ENCODE measurements at places on chromosomes 2 and 18.

DNA sequence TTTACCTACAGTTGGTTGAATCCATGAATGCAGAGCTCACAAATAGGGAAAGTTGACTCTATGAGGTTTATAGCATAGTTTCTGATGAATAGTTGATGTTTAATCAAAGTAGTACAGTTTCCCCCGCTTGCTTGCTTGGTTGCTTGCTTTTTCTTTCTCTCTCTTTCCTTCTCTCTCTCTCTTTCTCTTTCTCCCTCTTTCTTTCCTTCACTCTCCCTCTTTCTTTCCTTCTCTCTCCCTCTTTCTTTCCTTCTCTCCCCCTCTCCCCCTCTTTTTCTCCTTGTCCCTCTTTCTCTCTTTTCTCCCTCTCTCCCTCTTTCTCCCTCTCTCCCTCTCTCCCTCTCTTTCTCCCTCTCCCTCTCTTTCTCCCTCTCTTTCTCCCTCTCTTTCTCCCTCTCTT is 999.9 kb upstream of the CELF4 start:
- DNase-seq: no peak

GRCh38 chr2:157087373-157088002 is 170.0 kb upstream of the GALNT5 start:
- DNase-seq: no peak

DNA sequence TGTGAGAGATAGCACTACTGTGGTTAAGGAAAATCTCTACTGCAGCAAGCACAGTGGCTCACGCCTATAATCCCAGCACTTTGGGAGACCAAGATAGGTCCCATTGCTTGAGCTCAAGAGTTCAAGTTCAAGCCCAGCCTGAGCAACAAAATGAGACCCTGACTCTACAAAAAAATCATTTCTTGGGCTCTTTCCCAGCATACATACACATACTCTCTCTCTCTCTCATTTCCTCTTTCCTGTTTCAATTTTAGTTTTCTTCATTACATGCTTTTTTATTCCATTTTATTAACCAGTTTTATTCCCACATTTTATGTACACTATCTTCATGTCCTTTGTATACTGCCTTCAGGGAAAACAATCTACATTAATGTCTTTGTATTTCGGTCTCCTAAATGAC is 14.6 kb downstream of the WDR33 start:
- DNase-seq: no peak

DNA sequence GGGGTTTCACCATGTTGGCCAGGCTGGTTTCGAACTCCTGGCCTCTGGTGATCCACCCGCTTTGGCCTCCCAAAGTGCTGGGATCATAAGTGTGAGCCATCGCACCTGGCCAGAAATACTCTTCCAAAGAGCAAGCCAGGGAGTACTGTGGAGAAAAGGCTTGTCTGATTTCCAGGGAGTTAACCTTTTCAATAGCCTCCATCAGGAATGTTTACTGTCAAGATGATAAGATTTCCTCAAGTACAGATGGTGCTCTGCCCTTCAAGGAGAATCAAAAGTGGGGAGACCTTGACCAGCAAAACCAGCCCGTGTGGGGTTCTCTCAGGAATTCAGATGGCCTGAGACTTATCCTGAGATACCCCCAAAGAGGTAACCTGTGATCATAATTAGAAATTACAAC is 237.2 kb downstream of the PRKCE start:
- no peak for DNase-seq

GRCh38 chr2:8169443-8169842 is 512.4 kb upstream of the ID2 start:
- DNase-seq: no peak

GRCh38 chr18:7641813-7642212 is 74.7 kb downstream of the PTPRM start:
- no peak for DNase-seq

DNA sequence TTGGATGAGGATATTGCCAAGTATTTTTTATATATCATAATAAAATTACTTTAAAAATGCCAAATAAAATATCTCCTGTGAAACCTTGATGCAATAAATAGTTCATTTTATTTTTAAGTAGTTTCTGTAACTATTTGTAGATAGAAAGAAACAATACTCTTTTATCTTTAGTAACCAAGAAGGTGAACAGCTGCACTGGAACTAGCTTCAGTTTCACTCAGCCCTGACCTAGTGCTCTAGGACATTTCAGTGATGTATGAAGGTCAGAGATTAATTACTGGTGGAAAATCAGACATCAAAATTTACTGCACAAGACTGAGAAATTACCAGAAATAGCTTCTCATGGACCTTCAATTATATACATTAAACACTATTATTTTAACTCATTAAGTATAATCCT is 1305.0 kb downstream of the CNTNAP5 start:
- DNase-seq: no peak

DNA sequence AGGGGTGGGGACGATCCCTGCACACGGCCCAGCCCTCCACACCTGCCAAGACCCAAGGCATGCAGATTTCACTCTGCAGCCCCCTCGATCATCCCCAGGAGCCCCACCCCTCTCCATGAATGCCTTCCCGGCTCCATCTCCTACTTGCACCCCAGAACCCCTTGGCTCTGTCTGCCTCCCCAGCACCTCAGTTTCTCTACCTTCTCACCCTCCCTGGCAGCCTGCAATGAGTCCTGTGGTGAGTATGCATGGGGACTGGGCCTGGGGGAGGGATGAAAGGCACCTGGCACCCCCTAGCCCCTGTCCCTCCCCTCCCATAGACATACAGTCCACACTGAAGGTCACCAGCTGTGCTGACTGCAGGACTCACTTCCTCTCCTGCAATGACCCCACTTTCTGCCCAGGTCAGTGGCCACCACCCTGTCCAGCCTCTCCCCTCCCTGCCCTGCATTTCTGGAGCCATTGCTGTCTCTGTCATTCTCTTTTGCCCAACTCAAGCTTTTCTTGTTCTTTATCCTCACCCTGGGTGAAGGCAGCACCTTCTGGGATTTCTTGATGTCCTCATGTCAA is 1.0 kb downstream of the TEX51 start:
- no peak for DNase-seq

GRCh38 chr2:67374949-67375348 is 22.2 kb upstream of the ETAA1 start:
- no peak for DNase-seq

DNA sequence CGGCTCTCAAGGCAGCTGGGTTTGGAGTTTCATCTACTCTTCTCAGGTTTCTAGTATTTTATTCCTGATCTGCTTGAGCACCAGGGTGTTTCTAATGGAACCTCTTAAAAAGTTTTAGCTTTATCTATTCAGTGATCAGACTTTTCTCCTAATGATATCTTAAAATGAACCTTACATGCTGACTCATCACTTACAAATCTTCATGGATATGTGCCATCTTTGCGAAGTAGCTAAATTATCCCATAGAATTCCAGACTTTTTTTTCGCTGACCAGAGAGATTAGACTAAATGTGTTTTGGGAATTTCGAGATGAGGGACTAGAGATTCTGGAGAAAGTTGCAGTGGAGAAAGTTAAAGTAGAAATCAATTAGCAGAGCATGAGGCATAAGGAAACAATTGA is 401.0 kb downstream of the GRB14 start:
- no peak for DNase-seq

DNA sequence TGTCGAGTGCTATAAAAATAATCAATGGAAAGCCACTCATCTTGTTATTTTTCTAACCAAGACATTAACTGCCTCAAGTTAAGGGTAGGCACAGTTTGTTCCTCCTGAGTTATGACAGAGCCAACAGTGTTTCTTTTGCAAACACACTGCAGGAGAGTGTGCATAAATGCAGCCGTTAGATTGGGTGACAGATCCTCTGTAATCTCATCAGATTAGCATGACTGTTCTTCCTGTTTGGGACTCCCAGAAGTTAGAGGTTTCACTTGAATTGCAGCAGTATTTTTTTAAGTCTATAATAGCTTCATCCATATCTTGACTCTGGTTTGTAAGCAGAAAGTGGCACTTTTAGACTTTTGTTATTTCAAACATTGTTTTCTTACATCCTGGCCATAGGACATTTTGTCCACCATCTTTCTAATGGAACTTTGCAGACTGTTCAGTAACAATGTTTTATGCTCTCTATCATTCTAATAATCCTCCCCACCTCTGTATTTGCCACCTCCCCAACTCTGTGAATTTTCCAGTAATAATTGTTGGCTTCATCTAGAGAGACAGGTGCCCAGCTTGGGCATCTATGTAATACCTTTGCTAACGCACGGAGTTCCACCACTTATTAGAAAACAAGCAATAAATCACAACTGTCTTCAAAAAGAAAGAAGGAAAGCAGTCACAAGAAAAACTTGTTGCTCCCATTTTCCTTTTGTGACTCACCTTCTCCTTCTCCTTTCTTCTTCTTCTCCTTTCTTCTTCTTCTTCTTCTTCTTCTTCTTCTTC is 560.0 kb downstream of the ADCYAP1 start:
- no peak for DNase-seq

- DNase-seq: no peak
Observed at GRCh38 chr2:179861027-179861415, 391 bp downstream of the ZNF385B start.

- DNase-seq: no peak
Observed at GRCh38 chr2:69594341-69594740, 49.2 kb downstream of the AAK1 start.

GRCh38 chr2:117921520-117921919 is 92.3 kb downstream of the CCDC93 start:
- DNase-seq: no peak

DNA sequence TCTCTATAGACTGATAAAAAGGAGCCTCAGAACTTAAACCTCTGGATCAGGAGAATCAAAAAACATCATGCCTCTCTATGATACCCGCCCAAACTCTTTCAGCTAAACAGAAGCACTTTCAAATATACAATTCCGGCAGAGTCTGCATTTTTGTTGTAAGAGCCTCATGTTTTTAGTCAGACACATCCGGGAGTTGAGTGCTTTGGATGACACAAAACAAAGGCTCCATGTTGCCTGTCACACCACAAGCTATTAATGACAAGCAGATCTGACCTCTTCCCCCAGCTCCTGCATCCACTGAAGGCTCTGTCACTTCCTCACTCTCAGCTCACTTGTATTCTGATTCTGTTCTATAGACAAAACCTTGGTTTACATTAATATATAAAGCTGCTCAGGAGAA is 33.2 kb downstream of the SLC38A11 start:
- DNase-seq: no peak

DNA sequence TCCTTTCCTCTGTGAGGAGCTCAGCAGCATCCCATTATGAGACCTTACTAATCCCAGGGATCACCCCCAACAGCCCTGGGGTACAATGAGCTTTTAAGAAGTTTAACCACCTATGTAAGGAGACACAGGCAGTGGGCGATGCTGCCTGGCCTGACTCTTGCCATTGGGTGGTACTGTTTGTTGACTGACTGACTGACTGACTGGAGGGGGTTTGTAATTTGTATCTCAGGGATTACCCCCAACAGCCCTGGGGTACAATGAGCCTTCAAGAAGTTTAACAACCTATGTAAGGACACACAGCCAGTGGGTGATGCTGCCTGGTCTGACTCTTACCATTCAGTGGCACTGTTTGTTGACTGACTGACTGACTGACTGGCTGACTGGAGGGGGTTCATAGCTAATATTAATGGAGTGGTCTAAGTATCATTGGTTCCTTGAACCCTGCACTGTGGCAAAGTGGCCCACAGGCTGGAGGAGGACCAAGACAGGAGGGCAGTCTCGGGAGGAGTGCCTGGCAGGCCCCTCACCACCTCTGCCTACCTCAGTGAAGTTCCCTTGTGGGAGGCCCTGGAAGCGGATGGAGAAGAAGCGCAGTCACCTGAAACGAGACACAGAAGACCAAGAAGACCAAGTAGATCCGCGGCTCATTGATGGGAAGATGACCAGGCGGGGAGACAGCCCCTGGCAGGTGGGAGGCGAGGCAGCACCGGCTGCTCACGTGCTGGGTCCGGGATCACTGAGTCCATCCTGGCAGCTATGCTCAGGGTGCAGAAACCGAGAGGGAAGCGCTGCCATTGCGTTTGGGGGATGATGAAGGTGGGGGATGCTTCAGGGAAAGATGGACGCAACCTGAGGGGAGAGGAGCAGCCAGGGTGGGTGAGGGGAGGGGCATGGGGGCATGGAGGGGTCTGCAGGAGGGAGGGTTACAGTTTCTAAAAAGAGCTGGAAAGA is 7.6 kb downstream of the PROC start:
- no peak for DNase-seq

GRCh38 chr2:237488295-237488694 is 1.2 kb downstream of the MLPH start:
- DNase-seq: no peak

GRCh38 chr2:8611246-8611645 is 70.6 kb upstream of the ID2 start:
- no peak for DNase-seq

DNA sequence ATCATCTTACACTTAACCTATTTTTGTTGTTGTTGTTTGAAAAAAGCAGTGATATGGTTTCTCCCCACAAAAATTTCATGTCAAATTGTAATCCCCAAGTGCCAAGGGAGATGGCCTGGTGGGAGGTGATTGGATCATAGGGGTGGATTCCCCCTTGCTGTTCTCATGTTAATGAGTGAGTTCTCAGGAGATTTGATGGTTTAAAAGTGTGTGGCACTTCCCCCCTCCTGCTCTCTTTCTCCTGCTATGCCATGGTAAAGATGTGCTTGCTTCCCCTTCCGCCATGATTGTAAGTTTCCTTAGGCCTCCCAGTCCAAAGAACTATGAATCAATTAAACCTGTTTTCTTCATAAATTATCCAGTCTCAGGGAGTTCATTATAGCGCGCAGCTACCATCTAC is 1362.7 kb upstream of the FAM98A start:
- no peak for DNase-seq

DNA sequence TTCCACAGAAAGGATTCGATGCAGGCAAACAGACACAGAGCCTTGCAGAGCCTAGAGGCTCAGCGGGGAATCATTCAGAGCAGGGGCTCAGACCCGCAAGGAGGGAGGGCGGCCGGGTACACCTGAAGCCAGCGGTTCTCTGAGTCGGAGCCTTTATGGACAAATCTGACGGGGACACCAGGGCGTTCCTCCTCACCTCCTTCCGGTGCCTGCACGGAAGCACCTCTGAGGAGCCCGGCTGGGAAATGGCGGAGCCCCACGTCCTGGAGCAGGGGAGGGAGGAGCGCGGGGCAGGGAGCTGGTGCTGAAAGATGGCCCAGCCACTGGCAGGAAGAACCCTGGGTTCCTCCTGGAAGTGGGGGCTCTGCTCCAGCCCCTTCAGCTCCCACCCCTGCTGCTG is 193.5 kb upstream of the ALKAL2 start:
- DNase-seq: no peak

DNA sequence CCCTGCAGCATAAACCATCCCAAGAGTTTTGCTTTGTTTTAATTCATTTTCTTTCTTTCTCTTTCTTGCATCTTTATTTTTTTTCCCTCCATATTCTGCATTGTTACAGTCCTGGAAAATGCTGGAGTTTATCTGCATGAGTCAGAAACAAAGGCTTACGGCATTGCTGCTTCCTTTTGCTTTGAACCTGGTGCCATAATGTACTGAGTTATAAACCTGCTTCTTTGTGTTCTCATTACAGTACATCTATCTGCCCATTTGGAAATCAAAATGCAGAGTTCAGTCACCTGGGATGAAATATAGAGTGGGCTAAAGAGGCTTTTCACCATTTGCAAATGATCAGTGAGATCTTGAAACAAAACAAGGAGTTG is 1009.2 kb upstream of the FANCL start:
- no peak for DNase-seq

Measured in cortex of kidney (tissue), 1 donor.